Dermis blood vessel endothelial cell (primary cell): ENCODE measurements at places on chromosomes 4 and X. TPM values are rescaled to one million over a fixed set of nuclear protein-coding genes. Genes with fewer than 3 reads are reported as not detected.
A peak's percentile ranks its signal among the peaks of the same experiment; 100 is the strongest.

The DCAF8L2 gene
- not detected in 2 replicates for total RNA-seq

DNA sequence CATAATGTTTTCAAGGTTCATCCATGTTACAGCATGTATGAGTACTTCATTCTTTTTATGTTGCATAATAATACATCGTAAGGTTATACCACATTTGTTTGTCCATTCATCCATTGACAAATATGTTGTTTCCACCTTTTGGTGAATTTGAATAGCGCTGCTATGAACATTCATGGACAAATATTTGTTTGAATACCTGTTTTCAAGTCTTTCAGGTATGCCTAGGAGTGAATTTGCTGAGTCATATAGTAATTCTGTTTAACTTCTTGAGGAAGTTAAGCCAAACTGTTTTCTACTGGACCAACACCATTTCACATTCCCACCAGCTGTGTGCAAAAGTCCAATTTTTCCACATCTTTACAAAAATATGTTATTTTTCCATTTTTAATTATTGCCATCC is 31.5 kb downstream of the IRS4 start:
- DNase-seq = no peak

GRCh38 chr4:24881508-24882196 is 31.2 kb downstream of the CCDC149 start:
- no peak for DNase-seq

The KCNE5 gene
- not detected in 2 replicates for total RNA-seq

DNA sequence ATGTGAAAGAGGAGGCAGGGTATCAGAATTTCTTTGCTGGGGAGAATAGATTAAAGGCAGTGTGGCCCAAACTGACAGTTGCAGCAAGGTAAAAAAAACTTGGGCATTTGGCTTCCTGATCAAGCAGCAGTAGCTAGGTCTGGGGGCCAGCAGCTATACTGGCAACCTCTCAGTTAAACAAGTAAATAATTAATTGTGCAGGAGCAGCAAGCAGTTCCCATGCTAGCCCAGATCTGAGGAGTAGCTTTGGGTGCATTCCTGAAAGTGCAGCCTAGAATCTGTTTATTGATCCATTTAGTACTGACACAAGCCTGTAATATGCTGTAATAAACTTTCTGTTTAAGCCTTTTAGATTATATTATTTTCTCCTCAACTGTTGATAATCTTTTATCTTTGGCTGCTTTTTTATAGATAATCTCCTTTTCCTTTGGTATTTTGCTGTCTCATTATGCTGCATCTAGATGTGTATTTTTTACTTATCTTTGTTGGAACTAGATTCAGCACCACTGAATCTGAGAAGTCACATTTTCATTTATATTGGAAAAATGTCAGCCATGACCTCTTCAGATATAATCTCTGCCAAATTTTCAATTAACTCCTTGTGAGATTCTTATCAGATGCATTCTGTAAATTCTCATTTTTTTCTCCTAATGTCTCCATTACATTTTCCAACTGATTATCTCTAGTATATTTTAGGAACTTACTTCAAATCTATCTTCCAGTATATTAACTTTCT is 276.3 kb downstream of the STPG2 start:
- no peak for DNase-seq

- no peak for DNase-seq
These were observed 29.2 kb downstream of the SULT1B1 start for GRCh38 chr4:69731241-69731640.

The XAGE2 gene
- not detected in 2 replicates for total RNA-seq

The ZCCHC12 gene
- under 0.01 and 0.05 TPM in 2 replicates for total RNA-seq

GRCh38 chr4:89528526-89529133 is 221.0 kb upstream of the GPRIN3 start:
- no peak for DNase-seq

- no peak for DNase-seq
These were observed 130.8 kb downstream of the COL4A6 start for GRCh38 chrX:108307132-108308085.

- no peak for DNase-seq
These were observed 63.4 kb downstream of the DCAF12L1 start for GRCh38 chrX:126489116-126489695.

DNA sequence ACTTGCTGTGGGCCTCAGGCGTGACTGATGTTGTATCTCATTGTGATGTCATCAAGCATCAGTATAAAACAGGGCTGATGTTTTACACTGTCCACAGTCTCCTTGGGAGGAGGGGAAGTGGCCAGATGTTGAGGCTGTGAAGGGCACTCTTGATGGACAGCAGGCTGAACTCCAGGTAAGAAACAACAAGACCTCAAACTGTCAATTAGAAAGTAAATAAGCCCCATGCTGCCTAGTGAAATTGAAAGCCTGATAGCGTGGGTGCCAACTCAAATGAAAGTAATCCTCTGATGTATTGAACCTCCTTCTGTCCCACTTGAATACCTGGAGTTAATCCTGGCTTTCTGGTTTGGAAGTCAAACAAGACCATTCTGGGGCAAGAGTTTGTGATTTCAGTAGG is 19.7 kb downstream of the VSIG1 start:
- no peak for DNase-seq

- DNase-seq = no peak
These were observed 23.8 kb upstream of the NSG1 start for GRCh38 chr4:4362991-4363697.

The HPGDS gene
- total RNA-seq = not detected in 2 replicates

- DNase-seq = no peak
These were observed 15.9 kb upstream of the ZIC3 start for GRCh38 chrX:137549851-137550664.

- DNase-seq = no peak
These were observed at the start of gene IL9R for GRCh38 chrX:155997436-155997835. IL9R (plus strand) TSS chrX:155997696; CDS start chrX:155997760, 64 bp downstream.

The MAGEB18 gene
- total RNA-seq = not detected in 2 replicates

DNA sequence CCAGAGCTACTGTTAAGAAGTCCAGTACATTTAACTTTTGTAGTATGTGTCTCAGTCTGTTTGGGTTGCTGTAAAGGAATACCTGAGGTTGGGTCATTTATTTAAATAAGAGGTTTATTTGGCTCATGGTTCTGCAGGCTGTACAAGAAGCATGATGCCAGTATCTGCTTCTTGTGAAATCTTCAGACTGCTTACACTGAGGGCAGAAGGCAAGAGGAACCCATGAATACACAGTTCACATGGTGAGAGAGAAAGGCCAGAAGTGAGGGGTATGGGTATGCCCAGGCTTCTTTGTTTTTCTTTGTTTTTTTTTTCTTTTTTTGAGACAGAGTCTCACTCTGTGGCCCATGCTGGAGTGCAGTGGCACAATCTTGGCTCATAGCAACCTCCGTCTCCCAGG is 6.0 kb upstream of the CISD2 start:
- DNase-seq = no peak

DNA sequence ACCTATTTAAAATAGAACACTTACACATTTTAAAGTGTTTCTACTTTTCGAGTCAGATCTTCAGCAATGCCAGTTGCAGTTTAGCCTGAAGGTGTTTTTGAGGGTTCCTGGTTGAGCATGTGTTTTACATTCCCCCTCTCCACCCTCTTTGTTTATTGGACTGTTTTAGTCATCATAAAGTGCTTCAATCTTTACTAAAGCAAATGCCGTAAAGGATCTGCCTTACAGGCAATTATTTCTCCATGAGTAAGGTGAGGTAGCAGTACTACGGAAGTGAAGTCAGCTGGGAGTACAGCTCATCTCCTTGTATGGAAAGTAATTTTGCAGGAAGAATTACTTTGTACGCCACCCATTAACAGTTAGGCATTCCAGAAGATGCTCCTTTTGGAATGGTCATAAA is 36.9 kb downstream of the PDLIM5 start:
- DNase-seq = peak; percentile 52

The NEUROG2 gene
- not detected in 2 replicates for total RNA-seq

The FANCB gene
- total RNA-seq = 5.1 and 6.8 TPM in 2 replicates

GRCh38 chr4:24914460-24914859 is 1.6 kb upstream of the CCDC149 start:
- DNase-seq = no peak

The SSX5 gene
- not detected in 2 replicates for total RNA-seq

The GBA3 gene
- total RNA-seq = not detected in 2 replicates

GRCh38 chr4:139027776-139028175 is 12.2 kb downstream of the NOCT start:
- DNase-seq = peak; percentile 65
